ENCODE measurements at places on chromosomes 11 and 22.
A peak's percentile ranks its signal among the peaks of the same experiment; 100 is the strongest.

GRCh38 chr11:115420505-115420904 is 83.7 kb downstream of the CADM1 start:
- no peak for DNase-seq

DNA sequence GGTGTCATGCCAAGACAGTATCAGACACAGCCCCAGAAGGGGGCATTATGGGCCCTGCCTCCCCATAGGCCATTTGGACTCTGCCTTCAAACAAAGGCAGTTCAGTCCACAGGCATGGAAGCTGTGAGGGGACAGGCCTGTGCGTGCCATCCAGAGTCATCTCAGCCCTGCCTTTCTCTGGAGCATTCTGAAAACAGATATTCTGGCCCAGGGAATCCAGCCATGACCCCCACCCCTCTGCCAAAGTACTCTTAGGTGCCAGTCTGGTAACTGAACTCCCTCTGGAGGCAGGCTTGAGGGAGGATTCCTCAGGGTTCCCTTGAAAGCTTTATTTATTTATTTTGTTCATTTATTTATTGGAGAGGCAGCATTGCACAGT is 14.6 kb downstream of the IL10RA start:
- no peak for DNase-seq

DNA sequence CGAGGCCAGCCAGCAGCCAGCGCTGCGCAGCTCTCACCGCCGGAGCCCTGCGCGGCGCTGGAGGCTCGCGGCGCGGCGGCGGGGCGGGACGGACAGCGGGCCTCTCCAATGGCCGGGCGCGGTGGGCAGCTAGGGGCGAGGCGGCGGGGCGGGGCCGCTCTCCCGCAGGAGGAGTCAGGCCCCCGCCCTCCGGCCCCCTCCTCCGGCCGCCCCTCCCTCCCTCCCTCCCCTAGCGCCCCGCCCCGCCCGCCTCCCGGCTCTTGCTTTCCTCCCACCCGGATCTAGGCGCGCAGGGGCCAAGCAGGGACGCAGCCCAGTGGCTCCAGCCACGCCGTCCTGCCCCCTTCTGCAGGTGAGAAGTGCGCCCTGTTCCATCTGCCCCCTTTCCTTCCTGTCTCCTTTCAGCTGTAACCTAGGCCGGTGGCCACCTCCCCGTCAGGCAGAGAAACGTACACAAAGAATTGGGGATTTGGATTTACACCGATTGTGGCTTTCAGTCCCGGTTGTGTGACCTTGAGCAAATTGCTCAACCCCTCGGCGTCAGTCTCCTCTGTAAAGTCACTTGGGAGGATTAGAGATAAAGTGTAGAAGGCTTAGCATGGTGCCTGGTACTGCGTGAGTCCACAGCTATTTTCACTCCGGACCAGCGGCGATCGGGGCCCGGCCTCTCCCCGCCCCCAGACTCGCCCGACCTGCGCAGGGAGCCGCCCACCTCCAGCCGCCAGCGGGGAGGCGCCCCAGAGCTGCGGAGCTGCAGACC is at the start of gene FZD4:
Gene FZD4, minus strand, starts transcription at position 35 of the 760 bp plus-strand sequence. CDS start 310 bp downstream, outside the sequence.
- peak; percentile 71 for DNase-seq

DNA sequence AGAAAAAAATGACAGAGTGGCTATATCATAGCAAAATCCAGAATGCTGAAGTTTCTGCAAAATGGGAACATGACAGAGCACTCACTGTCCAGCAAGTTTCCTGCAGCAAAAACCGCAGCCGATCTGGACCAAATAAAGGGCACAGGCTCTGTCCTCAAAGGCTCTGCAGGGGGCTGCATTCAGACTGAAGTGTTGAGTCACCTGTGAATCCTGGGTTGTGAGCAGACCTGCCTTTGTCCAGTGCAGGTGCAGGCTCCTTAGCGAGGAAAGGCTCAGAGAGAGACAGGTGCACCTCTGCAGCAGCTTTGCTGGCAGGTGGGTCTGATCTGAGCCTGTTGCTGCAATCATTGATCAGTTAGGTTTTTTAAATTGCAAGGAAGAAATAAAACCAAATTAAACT is 29.3 kb upstream of the NFAM1 start:
- DNase-seq, result no peak

GRCh38 chr11:84316866-84317555 is 1030.8 kb upstream of the CCDC90B start:
- DNase-seq, result no peak

DNA sequence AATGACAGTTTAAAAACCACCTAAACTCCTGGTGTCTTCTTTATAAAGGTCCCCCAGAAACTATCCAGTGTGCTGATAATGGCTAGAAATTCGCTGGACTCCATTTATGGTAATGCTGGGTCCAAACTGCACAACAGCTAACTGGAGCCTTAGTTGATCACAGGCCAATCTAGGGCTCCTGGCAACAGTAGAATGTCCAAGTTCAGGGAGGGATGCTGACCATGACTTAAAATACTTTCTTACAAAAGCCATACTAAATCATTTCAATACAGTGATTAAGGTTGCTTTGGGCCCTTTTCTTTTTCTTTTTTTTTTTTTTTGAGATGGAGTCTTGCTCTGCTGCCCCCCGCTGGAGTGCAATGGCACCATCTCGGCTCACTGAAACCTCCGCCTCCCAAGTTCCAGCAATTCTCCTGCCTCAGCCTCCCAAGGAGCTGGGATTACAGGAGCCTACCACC is 14.5 kb upstream of the GAB2 start:
- no peak for DNase-seq

DNA sequence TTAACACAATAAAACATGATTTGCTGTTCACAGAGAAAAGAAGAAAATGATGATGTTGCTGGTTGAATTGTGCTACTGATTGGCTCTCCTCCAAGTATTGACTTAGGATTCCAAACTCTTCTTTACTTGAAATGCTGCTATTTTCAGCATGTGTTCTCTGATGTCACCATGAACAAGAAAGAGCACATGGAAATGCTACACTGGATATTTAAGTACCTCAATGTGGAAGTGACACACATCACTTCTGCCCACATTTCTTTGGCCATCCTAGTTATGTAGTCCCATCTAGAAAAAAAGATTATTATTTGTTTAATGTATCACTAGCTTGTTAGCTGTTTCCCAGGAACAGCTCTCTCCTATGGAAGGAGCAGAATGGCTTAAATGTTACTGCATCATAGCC is 27.2 kb downstream of the OR52B2 start:
- DNase-seq, result no peak

DNA sequence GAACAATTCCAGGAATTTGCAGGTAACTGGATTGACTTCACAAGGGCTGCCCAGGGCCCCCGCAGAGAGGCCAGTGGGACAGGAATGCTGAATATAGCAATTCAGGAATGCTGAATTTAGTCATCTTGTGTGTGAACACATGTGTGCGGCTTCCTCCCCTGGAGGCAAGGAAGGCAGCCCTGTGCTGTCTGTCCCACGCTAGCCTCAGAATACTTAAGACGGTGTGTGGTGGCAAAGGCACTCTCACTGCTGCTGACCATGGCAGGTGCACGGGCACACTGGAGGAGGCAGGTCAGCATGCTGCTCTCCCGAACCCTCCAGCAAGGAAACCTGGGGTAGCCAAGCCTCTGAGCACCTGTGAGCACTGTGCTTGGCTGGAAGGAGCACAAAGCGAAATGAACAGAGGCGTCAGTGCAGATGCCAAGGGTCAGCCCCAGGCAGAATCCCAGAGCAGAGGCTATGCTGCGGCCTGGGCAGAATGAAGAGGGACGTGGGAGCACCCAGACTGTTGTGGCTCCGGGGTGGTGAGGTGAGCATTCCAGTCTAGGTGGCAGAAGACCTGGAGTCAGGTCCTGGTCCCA is 2.7 kb downstream of the GNAZ start:
- no peak for DNase-seq

GRCh38 chr11:44319552-44320288 is 9.8 kb upstream of the ALX4 start:
- DNase-seq, result no peak

- DNase-seq, result no peak
Measured at GRCh38 chr22:27537501-27537900, 264.1 kb downstream of the MN1 start.

Measured in activated T-cell treated with anti-CD3 and anti-CD28 coated beads, Interleukin-2, amount 50 U/mL, for 24 hours (primary cell).